Ammon's horn (tissue), 1 donor: ENCODE measurements at places on chromosomes 1 and 21.
A peak's percentile ranks its signal among the peaks of the same experiment; 100 is the strongest.

DNA sequence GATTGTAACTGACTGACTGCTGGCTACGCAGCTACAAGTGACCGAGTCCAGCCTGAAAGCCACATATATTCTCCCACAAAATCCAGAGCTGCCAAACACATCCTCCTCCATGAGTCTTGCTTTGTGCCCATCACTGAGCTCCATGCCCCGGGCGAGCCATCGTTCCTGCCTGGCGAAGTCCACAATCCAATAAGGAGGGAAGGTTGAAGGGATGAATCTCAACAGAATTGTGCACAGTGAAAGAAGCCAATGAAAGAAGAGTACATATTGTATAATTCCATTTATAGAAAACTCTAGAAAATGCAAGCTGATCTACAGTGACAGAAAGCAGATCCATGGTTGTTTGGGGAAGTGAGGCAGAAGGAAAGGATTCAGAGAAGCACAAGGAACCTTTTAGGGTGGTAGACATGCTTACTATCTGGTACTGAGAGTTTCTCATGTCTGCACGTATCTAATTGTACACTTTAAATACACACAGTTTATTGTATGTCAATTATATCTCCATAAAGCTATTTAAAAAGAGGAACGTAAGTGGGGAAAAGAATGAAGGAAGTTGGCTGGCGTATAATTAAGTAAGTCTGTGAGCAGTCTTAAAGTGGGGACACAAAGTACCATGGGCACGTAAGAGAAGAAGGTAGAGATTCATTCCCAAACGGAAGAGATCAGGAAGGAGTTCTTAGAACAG, 115.9 kb upstream of the JUN start:
- DNase-seq, result no peak

DNA sequence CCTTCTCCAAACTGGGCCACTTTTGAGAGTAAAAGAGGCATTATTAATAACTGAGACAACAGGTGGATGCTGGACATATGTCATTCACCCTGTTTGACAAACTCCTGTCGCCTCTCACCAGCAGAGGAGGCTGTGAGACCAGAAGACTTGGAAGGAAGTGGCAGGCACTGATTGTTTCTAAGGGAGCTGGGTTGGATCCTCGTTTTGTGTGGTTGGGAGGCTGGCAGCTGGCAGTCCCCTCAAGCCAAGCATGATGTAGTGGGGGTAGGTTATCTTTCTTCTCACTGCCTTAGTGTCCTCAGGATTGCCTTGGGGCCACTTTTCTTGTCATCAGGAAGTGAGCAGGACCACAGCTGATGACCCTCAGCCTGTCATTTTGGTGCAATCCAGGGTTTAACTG, 86.5 kb upstream of the KCNJ15 start:
- peak; percentile 39 for DNase-seq

DNA sequence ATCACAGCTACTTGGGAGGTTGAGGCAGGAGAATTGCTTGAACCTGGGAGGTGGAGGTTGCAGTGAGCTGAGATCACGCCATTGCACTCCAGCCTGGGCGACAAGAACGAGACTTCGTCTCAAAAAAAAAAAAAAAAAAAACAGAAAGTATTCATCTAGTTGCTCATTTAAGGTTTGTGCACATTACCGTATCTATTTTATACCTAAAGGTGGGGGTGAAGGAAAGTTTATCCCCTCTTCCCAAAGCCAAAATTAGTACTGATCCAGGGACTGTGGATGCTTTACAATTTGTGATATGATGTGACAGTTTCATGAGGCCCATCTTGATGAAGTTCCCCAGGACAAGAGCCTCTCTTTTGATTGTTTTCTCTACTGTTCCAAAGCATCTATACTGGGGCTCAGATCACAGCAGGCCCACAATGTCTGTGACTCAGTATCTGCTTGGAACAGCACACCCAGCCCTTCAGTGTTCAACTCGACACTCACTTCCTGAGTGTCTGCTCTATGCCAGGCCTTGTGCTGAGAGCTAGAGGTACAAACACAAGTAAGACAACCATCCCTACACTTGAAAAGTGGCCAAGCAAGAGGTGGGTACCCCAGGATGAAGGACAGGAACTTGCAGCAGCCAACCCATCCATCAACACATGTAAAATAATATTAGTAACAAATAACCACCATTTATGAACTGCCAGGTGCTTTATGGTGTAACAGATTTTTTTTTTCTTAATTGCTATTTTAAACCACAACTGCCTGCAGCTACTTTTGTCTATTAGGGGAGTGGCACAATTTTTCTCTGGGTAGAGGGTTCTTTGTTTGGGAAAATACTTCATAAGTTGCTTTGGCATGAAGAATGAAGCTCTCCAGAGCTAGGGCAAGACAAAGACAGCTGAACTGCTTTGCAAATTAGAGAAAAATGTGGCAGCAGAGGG, 29.0 kb upstream of the KHDRBS1 start:
- DNase-seq, result no peak

- no peak for DNase-seq
Observed at GRCh38 chr1:91741301-91741700, 144.7 kb downstream of the TGFBR3 start.

DNA sequence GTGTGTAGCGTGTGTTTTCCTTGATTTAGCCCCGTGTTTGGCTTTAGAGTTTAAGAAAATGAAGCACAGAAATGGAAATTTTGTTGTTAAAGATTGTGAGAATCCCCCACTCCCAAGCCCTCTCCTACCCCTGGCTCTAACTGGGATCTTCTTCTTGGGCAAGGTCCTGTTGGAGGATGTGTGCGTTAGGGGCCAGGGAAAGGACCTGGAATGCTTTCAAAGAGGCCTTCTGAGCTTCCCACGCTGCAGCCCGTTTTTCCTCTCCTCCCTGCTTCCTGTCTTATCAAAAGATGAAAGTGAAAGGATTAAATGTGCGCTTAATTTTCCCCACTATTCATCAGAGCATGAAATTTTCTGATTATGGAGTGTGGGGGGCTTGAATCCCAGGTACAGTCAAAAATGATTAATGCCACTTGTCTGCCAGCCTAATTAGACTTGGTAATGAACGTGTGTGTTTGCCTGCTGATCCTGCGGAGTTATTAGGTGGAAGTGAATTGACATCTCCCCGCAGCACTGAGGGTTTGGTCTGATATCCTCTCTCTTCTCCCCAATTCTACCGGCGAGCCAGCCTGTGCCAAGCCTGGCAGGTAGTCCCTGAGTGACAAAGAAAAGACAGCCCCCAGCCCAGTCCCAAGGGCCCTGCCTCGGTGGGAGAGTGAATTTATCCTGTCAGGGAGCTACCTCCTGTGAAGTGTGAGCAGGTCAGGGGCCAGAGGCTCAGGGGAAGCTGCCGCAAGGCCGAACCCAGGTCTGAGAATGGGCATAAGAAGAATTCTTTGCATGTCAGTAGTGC, 4.9 kb downstream of the RASSF5 start:
- no peak for DNase-seq

DNA sequence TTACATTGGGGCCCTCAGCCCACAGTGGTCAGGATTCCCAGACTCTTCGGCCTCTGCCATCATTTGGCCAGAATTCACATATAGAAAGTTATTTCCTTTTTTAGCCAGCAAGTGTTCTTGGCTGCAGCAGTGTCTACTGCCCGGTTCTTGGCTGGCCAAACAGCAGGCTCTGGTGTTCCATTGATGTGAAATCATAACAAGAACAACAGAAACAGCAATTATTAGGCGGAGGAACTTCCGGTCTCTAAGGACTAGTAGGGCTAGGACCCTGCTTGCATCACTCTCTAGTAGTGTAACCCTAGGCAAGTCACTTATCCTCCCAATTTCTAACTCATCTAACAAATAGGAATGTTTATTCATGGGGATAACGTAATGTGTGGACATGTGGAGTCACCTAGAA, 8.7 kb upstream of the GJA5 start:
- no peak for DNase-seq

DNA sequence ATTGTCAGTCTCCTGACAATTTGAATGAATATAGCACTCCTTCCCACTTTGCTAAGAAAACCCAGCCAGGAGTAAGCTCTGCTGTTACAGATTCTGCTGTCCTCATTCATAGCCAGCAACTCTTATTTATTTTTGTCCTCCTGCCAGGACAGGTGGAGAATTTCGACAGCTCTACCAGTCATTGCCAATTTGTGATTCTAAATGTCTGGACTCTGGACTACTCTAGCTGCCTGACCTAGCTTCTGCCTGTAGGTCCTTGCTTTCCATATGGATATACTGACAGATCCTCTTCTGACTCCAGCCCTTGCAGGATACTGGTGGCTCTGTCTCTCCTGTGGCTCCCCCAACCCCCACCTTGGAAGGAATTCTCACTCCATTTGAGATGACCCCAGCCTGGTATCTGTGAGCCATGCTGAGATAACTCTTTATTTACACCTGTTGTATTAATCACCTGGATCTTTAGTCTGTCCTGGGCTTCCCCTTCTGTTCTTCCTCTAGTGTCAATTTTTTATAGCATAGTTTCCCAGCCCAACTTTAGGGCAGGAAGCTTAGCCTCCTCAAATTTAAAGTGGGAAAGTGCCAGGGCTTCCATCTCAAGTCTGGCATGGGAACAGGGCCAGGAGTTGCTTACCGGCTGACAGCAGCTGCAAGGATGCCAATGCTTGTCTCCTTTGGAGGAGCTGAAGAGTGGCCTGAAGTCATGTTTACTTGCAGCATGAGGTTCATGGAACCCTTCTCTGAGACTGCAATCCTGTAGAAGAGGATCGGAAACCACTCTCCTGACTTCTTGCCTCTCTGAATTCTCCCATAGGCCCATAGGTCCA, 6.7 kb downstream of the PM20D1 start:
- no peak for DNase-seq

DNA sequence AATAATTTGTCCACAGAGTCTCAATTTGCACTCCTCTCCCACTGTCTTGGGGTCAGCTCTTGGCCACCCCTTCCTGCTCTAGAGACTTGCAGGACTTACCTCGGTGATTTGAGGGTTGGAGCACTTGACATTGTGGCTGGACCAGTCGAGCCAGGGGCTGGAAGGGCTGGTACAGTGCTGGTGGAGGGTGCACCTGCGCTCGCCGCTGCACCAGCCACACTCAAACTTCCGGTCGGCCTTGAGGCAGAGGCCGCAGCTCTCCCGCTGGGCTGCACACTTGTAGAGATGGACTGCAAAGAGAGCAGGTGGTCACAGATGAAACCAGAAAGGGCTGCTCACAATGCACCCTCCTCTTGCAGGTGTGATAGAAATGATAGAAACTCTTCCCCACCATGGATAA, 165.0 kb downstream of the PLXNA2 start:
- DNase-seq, result no peak

DNA sequence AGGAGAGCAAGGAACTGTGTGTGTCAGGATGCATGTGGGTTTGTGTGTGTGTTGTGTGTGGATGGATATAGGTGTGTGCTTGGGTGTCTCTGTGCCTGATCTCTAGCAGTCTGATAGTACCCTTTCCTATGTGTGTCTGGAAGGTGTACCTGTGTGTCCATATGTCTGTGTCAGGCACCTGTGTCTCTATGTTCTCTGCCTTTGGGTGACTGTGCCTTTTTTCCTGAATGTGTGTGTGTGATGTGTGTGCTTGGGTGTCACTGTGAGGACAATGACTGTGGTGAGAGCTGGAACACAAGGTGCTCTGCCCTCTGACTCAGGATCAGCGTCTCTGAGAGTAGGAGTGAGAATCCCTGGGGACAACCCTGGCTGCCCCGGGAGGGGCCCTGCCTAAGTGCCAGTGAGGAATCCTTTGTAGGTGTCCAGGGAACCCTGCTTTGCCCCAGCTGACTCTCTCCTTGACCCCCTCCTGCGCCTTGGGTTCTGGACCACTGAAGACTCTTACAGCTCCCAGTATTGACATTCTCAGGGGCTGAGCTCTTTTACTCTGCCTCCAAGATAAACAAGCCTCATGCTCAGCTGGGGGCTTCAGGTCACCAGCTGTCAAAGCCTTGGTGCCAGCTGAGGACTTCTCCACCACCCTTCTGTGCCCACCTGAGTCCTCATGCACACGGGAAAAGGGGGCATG, 735 bp upstream of the EFNA3 start:
- no peak for DNase-seq

DNA sequence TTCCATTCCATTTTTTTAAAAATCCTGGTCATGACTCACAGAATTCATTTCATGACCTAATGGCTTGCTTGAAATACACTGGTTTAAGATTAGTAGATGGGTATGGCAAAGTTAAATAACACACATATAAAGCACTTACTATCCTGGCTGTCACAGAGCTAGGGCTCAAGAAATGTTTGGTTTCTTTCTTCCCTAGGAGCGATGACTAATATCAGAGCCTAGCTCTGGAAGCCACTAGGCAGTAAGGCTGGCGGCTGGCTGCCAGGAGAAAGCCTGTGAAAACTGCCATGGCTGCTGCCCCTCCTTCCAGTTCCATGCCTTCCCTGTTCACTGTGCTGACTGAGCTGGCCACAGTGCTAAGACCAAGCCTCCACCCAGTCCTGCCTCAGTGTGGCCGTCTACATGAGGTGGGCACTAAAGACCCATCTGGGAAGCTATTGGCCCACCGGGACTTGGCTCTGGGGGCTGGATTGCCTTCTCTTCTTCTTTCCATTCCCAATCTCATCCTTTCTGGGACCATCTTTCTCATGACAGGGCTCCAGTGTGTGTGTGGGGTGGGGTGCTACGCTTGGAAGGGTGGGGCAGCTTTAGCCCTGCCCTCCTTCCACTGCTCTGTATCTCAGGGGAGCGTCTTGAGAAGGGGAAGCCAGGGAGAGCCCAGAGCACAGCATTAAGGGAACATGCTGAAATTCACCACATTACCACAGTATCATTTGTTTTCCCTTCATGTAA, 10.8 kb upstream of the ASCL5 start:
- DNase-seq, result peak; percentile 72

GRCh38 chr1:54241364-54241763, 41.4 kb downstream of the MRPL37 start:
- no peak for DNase-seq

GRCh38 chr1:164638492-164639202, 79.7 kb downstream of the PBX1 start:
- no peak for DNase-seq

DNA sequence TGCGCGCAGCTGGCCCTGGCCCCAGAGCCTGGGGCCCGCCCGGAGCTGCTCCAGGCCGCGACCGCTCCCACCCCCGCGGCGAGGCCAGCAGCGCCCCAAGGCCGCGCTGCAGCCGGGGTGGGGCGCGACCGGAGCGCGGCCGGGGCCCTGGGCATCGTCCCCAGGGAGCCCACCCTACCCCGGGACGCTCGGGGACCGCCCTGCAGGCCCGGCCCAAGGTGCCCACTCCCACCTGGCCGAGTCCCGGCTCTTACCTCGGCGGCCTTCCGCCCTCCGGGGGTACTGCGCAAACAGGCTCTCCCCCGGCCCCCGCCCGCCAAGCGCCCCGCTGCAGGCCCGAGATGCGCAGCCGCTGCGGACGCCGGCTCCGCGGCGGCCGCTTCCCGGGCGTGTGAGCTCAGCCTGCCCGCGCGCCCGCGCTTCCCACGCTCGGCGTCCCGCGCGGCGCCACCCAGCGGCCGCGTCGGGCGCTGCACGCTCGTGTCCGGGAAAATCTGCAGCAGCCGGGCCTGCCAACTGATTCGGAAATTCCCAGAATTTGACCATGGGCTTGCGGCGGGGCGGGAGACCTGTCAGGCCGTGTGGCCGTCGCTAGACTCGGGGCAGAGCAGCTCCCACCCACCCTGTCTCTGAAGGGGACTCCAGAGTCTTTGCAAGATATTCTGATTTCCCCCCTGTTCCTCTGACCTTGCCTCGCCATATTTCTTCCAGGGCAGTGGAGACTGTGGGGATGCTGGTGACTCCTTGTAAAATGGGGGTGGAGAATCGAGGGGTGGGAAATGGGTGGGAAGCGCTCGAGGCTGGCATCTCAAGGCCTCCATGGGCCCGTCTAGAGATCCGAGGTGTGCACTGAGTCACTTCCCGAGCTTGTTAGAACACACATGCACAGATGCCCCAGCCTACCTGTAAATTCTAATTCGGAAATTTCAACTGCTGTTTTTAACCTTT, 41.9 kb downstream of the CD34 start:
- peak; percentile 77 for DNase-seq
